Psoas muscle (tissue), 8 donors: ENCODE measurements at places on chromosomes 7 and 10. TPM values are rescaled to one million over a fixed set of nuclear protein-coding genes. Genes with fewer than 3 reads are reported as not detected.

PIP gene
- total RNA-seq, result not detected

DNA sequence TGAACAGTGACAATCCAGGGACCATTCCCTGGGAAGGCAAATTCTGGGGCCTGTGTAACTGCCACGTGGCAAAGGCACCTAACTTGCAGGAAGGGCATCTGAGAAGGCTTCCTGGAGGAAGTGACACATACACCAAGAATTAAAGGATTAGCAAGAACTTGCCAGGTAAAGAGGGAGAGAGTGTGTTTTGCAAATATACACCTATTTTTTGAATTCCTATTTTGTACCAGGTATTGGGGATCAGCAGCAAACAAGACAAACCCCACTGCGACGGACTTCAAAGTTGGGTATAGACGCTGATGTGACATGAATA, 206.5 kb upstream of the ZMIZ1 start:
- H3K36me3 ChIP-seq, result no peaks in the 10 kb centered on the region
- H3K4me3 ChIP-seq, result no peak overlapping the region
- no peaks in the 10 kb centered on the region for H3K27me3 ChIP-seq

TAF5 gene
- 3.8 TPM for total RNA-seq

DNA sequence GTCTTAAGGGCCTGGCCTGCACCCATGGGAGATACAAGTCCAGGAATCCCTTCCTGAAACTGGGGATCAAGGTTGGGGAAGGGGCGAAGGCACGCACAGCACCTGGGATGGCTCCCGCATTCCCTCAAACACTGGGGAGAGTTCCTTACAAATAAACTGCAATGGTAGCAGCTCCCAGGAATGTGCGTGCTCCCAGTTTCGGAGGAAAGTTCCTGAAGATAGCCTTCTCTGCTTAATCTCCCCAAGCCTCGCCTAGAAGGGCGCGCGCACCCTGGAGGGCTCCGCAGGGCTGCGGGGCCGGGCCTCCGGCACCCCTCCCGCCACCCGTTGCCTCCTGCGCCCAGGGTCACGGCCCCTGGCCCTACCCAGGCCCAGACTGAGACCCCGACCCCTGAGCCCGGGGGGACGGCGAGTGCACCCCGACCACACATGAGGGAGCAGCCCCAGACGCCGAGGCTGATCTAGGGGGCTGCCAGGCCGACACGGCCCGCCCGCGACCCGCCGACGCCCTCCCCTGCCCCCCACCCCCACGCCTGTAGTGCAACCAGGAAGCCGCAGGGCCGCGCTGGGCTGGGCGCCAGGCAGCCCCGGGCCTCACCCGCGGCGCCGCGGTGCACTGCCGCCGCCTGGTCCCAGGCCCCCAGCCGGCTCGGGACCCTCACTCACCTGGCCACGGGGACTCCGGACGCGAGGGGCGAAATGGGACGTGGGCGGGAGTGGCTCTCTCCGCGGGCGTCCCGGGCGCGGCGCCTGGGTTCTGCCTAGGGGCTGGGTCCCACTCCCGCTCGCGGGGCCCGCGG, 460 bp downstream of the ANXA11 start:
- no peaks in the 10 kb centered on the region for H3K36me3 ChIP-seq
- no peaks in the 10 kb centered on the region for H3K27me3 ChIP-seq
- peaks cover 52% of the 10 kb centered on the region for H3K4me1 ChIP-seq
- H3K27ac ChIP-seq, result peak overlapping the region; percentile 99

TMEM273 gene
- total RNA-seq, result 7.7 TPM

DNA sequence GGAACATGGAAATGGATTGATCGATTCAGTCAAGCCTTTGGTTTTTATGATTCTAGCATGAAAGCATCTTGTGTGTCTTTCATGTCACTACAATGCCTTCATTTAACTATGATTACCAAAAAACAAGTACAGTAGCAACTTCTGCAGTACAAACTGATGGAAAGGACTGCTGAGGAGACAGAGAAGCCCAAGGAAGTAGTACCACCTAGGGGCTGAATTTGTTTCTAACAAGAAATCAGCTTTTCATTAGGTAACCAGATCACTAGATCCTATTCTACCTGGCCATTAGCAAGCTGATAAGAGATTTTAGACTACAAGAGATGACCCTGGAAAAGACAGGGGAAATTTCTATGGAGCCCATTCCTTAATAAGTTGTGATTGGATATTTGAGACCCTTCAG, 3.2 kb upstream of the IFIT1 start:
- H3K27me3 ChIP-seq, result no peaks in the 10 kb centered on the region
- no peak overlapping the region for H3K4me3 ChIP-seq
- no peaks in the 10 kb centered on the region for H3K36me3 ChIP-seq
- H3K4me1 ChIP-seq, result peaks cover 37% of the 10 kb centered on the region

- no peaks in the 10 kb centered on the region for H3K27me3 ChIP-seq
- H3K27ac ChIP-seq, result no peak overlapping the region
- no peak overlapping the region for H3K4me3 ChIP-seq
- DNase-seq, result no peak
- H3K36me3 ChIP-seq, result no peaks in the 10 kb centered on the region
- H3K4me1 ChIP-seq, result peaks cover 10% of the 10 kb centered on the region
Measured at GRCh38 chr7:131143869-131144268, 183.8 kb upstream of the MKLN1 start.

GRCh38 chr7:35695473-35695850, 527 bp upstream of the HERPUD2 start:
- peak overlapping the region; percentile 96 for H3K27ac ChIP-seq
- peak overlapping the region; percentile 96 for H3K4me3 ChIP-seq
- H3K27me3 ChIP-seq, result no peaks in the 10 kb centered on the region
- no peak for DNase-seq
- peaks cover 32% of the 10 kb centered on the region for H3K4me1 ChIP-seq

SFR1 gene
- 5.6 TPM for total RNA-seq

DNA sequence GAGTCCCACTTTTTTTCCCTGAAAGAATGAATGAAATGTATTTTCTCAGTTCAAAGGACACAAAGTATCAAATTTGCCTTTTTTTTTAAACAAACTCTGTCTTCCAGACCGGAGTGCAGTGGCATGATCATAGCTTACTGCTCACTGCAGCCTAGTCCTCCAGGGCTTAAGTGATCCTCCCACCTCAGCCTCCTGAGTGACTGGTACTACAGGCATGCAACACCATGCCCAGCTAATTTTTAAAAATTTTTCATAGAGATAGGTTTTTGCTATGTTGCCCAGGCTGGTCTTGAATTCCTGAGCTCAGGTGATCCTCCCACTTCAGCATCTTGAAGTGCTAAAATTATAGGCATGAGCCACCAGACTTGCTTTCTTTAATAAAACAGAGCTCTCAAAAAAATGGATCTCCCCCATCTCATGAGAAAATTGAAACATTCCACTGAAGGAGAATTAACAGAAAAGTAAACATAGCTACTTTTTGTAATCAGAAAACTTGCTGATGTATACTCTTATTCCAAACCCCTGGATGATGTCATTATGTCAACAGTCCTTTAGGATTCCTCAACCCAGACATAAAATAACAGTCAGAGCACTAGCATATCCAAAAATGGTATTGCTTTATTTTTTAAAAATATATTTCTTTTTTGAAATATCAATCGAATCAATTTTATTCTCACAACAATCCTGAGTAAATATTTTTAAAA, 12.3 kb upstream of the TRDMT1 start:
- H3K36me3 ChIP-seq, result no peaks in the 10 kb centered on the region
- no peaks in the 10 kb centered on the region for H3K4me1 ChIP-seq
- no peak for DNase-seq
- no peak overlapping the region for H3K27ac ChIP-seq

AGR2 gene
- total RNA-seq, result not detected
